ENCODE measurements at places on chromosomes 4 and X.
A peak's percentile ranks its signal among the peaks of the same experiment; 100 is the strongest.

DNA sequence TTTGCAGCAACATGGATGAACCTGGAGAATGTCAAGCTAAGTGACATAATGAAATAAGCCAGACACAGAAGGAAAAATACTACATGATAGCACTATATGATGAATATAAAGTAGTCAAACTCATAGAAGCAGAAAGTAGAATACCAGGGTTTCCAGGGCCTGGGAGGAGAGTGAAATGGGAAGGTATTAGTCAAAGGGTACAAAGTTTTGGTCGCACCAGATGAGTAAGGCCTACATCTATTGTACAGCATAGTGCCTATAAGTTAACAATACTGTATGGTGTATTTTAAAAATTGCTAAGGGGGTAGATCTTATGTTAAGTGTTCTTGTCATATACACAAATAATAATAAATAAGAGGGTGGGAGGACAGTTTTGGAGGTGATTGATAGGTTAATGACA is 41.5 kb downstream of the ENOX2 start:
- no peak for DNase-seq

DNA sequence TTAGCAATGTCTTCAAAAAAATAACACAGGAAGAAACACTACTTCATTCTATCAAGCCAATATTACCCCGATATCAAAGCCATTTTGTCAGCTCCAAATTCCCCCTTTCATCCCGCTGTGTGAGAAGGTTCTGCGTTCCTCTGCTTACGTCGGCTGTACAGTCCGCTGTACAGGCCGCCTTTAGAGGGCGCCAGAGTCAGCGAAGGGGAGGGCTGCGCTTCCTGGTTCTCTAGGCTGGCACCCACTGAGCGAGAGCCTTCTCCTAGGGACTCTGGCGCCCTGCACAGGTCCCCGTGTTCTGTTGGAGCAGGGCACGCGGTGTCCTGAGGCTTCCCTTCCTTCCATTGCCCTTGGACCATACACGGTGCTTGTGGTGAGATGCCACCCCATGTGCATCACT is 25.3 kb upstream of the CT45A1 start:
- no peak for DNase-seq

DNA sequence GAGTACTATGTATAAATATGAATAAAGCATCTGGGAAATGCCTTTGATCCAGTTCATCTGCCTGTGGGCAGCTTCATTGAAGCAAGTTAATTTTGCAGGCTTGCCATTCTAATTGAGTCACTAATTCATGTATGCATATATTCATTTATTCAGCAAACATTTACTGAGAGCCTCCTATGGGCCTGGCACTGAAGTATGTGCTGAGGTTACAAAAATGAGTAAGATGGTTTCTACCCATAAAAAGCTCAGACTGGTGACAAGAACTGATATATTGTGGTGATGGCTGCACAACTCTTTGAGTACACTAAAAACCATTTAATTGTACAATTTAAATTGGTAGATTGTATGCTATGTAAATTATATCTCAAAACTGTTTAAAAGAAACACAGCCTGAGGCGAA is 1.1 kb upstream of the MRPL1 start:
- DNase-seq: no peak

DNA sequence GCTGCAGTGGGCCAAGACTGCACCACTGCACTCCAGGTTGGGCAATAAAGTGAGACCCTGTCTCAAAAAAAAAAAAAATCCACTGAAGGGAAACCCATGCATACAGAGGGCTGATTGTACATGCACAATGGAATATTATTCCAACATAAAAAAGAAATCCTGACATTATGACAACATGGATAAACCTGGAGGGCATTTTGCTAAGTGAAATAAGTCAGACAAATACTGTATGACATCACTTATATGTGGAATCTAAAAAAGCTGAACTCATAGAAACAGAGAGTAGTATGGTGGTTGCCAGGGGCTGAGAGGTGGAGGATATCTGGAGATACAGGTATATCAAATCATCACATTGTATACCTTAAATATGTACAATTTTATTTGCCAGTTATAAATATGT is 102.2 kb downstream of the PPEF1 start:
- DNase-seq: no peak

DNA sequence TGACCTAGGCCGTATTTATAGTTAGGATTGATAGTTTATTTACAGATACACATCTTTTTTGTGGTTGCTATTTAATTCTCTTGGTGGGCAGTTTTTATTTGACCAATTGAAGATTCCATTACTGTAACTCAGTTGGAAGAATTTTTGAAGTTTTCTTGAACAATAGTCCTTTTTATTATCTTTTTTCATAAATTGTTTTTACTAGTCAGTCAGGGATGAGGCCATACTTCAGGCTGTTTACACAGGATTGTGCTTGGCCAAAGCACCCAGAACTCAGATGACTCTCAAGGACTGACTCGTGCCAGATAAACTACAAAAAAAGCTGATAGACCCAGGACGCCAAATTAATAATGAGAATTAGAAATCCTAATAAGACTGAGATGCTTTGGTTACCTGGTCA is 7.0 kb downstream of the HERC3 start:
- no peak for DNase-seq

- no peak for DNase-seq
These were observed 144.1 kb downstream of the SOWAHB start for GRCh38 chr4:76753814-76754213.

DNA sequence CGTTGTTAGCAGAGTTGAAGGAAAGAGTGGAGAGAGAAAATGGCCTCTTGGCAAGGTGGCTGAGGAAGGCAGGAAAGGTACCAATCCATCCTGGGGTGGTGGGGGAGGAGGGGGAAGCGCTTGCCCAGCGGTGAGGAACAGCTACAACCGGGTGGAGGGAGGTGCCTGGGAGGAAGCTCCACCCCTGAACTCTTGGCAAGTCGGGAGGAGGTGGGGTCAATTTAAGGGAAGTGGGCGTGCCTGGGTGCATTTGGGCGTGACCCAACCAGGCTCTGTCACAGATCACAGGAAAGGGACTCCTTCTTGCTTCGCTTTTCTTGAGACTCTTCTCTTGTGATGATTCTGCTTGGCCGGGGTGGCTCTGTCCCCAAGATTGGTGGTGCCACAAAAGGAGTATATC is 41.7 kb downstream of the BCORL1 start:
- peak; percentile 84 for DNase-seq

GRCh38 chrX:25059273-25059672 is 43.5 kb upstream of the ARX start:
- no peak for DNase-seq

DNA sequence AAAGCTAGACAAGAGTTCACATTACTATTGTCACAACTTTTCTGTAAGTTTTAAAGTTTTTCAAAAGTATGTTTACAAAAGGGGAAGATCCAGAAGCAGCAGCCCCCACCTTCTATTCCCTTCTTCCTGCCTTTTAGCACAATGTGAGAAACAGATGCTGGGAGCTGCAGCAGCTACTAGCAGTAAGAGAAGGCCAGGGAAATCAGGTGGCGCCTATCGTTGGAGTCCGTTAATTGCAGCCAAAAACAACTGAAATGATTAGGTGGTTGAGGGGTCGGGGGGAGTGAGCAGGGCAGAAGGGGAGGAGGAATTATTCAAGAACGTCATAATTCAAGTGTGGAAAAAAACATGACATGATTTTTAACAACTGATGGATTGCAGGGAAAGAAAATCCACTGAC is 27.4 kb downstream of the FRYL start:
- DNase-seq: no peak

DNA sequence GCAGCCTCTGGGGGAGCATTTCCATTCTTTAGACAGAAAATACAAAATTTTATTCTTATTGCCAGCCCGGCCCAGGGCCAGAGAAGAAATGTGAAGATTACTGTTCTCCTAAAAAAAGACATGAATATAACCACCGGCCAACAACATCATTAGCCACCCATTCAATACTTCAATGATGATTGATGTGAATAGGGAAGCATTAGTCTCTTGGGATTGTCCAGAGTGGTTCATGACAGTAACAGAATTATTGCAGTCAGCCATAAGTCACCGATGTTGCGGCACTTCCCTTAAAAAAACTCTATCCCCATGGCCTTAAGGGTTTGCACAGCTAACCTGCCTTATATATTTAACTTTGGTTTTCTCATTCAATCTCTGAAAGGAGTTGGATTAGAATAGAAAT is 418.7 kb downstream of the CENPC start:
- DNase-seq: no peak

- DNase-seq: no peak
These were observed 33.7 kb upstream of the TXK start for GRCh38 chr4:48167538-48168263.

- DNase-seq: no peak
These were observed 493 bp upstream of the KCNIP4 start for GRCh38 chr4:21949073-21949457.

DNA sequence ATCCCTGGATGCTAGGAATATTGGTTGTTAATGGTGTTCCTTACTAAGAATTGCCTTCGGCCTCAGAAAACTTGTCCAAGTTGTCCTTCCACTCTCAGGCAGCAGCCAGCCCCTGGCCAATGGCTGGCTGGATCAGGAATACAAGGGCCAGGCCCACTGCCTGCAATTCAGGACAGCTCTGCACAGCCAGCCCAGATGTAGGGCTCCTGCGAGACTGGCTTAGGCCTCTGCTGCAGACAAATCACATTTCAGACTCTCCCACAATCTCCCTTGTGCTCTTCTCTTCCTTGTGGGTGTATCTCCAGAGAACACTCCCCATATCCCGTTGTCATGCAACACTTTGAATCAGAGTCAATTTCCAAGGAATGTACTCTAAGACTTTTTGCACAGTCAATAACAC is 747.6 kb upstream of the FTHL17 start:
- no peak for DNase-seq

DNA sequence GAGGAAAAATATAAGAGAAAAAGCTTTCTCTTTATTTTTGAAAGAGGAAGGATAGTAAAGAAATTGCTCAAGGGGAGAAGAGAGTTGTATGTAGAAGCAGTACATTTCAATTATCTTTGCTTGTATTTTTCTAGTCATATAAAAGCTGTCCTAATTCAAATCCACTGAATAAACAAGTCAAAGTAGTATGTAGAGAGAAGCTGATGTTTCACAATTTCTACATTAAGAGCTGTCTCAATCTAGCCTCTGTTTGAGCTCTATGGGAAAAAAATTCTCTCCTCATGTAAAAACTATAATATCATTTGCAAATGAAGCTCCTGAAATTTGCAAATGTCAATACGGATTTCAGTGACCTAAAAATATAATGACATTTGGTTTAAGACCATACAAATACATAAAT is 52.6 kb downstream of the CHM start:
- no peak for DNase-seq

- DNase-seq: no peak
These were observed 5.7 kb upstream of the NHS start for GRCh38 chrX:17369309-17369708.

- DNase-seq: peak; percentile 19
These were observed 81.0 kb upstream of the ZDHHC15 start for GRCh38 chrX:75603833-75604232.

GRCh38 chr4:25100710-25101109 is 59.5 kb downstream of the SEPSECS start:
- no peak for DNase-seq

DNA sequence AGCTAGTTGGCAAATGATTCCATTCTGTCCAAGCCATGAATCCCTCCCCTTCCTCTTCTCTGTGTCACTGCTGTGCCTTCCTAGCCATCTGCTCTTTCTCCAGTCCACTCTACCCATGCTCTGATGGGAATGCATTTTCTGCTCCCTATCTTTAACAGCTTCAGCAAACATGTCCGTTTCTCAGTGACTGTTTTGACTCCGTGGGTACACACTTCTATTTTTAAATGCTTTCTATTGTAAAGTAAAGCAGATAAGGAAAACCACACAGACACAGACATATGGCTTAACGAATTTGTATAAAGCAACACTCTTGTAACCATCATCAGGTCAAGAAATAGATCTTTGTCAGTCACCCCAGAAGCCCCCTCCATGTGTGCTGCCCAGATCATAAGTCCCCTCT is 72.4 kb upstream of the KLHL13 start:
- no peak for DNase-seq

- DNase-seq: no peak
These were observed 236.7 kb downstream of the ASMT start for GRCh38 chrX:1851527-1851926.

GRCh38 chr4:41150401-41150800 is 63.9 kb downstream of the APBB2 start:
- DNase-seq: no peak

DNA sequence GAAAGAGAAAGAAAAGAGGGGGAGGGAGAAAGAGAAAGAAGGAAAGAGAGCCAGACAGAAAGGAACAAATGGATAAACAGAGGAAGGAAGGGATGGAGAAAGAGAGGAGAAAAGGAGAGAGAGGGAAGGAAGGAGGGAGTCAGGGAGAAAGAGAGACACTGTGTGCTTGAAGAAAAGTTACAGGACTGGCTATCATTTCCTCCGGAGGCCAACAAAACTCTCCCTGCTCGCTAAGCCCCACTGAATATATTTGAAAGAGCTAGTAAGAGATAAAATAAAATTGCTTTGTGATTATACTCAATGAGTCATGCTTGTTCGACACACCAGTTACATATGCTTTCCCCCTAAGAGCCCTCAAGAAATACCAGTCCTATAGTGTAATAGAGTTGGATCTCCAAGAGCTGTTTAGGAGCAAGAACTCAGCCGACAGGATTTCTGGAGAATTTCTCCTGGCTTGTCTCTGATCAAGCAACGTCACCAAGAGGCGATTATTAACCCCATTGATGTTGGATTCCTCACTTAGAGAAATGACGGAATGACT is 102.2 kb downstream of the MXRA5 start:
- no peak for DNase-seq

- no peak for DNase-seq
These were observed 68.8 kb downstream of the TECRL start for GRCh38 chr4:64340218-64341110.

DNA sequence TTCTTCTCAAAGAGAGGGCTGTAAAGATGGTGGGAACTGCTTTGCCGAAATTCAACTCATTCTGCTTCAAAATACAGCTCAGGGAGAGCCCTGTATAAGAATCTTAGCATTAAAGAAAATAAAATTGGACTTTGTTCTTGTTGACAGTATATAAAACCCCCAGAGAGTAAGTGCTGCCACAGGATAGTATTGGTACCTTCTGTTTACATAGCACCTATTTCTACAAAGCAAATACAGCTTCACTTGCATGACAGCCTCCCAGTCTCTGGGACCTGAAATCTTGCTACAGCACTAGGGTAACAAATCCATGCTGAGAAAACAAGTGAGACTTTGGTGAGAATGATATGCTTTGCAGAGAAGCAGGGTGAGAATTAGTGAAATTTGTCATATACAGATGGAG is 428.6 kb downstream of the ADGRL3 start:
- DNase-seq: no peak
